Esophagus mucosa (tissue), 1 donor: ENCODE measurements at places on chromosomes 6 and 20. TPM values are rescaled to one million over a fixed set of nuclear protein-coding genes. Genes with fewer than 3 reads are reported as not detected.

Gene GPR6
- total RNA-seq = not detected

Gene GHRH
- not detected for total RNA-seq

Gene POPDC3
- total RNA-seq = not detected

Gene SOX18
- total RNA-seq = 5.4 TPM

Gene EPPIN
- total RNA-seq = not detected

Gene HLA-B
- 105 TPM for total RNA-seq

Gene IYD
- total RNA-seq = not detected

Gene PGC
- total RNA-seq = not detected

Gene CENPW
- total RNA-seq = 43.3 TPM

Gene CGA
- not detected for total RNA-seq

Gene MAK
- total RNA-seq = not detected

Gene ZNF512B
- total RNA-seq = 13.9 TPM

Gene PRRT1
- 0.40 TPM for total RNA-seq

Gene TNF
- total RNA-seq = 0.24 TPM

Gene AKAP7
- 2.7 TPM for total RNA-seq

Gene ANKRD66
- total RNA-seq = not detected

Gene PLA2G7
- 0.32 TPM for total RNA-seq
